Stimulated activated CD8-positive, alpha-beta memory T cell treated with anti-CD3 and anti-CD28 coated beads, Interleukin-7, amount 100 ng/mL, for 1 hour (primary cell): ENCODE measurements at places on chromosomes 6 and 20.

DNA sequence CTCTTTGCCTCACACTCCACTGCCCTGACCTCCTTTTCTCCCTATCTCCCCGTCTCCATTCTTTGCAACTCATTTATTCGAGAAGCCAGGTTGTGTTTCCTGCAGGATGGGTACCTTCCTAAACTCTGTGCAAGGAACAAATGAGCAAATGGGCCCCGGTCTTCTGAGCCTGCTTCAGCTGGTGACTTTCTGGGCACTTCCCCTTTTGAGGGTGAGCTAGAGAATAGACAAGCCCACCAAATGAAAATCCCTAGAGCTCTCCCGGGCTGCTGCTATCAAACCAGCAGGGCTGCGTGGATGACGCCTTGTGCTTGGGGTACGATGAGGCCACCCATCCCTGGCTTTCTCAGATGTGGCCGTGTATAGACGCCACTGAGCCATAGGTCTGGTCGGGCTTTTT lies 91.0 kb upstream of the FOXA2 start:
- no peak for DNase-seq

DNA sequence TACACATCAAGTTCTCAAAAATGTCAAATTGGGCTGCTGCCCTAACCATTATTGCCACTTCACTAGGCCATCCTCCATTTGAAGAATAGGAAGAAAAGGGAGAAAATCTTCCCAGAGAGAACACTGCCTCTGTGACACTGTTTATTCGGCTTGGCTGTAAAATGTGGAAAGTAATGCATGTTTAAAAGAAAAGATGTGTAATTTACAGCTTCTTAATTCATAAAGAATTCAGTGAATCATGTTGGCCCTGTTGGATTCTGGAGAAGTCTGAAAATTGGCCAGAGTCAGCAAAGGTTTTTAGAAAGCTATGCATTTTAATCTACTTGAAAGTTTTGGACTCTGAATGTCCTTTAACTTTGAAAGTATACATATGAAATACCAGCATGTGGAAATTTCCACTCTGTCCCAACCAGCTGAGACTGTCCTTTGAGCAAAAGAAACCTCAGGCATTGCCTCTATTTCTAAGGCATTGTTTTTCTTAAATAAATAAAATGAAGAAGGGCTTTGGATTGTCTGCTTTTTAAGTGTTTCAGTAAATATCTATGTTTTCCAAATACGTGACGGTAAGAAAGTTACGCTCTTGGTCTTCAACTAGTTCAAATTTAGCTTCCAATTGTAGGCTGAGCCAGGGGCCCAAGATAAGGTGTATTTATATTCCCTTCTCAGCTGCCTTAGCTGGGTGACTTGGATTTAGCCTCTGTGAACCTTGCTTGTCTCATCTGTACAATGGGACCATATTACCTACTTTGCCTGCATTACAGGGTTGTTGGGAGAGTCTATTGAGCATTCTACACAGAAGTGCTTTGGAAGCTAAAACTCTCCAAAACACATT lies 222.2 kb downstream of the UST start:
- DNase-seq = no peak

GRCh38 chr20:43514648-43514999 lies 7.1 kb downstream of the L3MBTL1 start:
- DNase-seq = no peak

GRCh38 chr6:157133856-157134255 lies 189.5 kb downstream of the TMEM242 start:
- DNase-seq = no peak

GRCh38 chr6:36574679-36575078 lies 19.5 kb upstream of the SRSF3 start:
- no peak for DNase-seq

DNA sequence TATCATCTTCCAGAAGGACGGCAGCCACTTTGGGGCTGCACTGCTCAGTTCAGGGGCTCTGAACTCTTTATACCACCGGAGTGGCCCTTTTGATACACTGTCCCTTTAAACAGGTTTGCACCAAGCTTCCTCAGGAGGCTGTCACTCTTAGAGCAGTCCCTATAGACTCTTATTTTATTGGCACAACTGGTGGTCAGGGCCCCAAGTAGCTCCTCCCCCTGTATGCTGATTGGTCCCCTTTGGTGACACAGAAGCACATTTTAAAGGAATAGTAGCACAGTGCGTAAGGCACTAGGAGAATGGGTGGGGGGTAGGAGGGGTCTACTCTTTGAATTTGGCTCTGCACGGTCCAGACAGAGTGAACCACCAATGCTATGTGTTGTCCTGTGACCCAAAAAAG lies 122.6 kb upstream of the MLN start:
- DNase-seq = no peak

- DNase-seq = no peak
These were observed 1291.1 kb upstream of the MAP3K7 start for GRCh38 chr6:91877994-91878393.

DNA sequence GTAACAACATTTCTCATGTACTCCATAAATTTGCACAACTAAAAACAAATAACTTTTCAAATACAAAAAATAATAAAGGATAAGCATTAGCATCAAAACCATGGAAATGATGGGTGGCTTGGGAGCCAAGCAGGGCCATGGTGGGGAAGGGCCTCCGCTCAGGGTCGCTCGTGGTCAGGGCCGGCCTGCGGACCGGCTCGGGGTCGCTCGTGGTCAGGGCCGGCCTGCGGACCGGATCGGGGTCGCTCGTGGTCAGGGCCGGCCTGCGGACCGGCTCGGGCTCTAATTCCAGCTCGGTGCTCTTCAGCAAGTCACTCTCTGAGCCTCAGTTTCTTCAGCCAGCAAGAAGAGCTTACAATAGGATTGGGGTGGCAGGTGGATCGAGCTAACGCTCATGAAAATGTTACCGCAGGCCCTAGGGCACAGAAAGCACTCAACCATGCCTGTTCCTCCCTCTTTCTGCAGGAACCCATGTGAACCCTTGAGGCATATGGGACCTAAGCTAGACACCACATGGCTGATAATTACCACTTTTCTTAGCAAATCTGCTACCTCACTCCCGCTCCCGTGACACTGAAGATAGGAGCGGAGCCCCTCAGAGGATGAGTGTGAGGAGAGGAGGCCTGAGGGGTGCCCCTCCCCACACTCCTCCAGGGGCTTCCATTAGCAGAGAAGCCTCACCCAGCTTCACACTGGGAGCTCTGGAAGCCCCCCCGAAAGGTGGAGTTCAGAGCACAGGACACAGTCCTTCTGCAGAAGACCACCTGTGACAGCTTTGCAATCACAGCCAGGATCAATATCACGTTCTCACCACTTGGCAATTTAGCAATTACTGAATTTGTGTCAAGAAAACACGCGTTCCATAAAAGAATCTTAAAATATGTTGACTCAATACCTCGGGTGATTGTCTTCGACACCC lies 103.0 kb downstream of the PSMB1 start:
- DNase-seq = no peak

GRCh38 chr20:48260129-48260756 lies 475.0 kb upstream of the SULF2 start:
- no peak for DNase-seq

DNA sequence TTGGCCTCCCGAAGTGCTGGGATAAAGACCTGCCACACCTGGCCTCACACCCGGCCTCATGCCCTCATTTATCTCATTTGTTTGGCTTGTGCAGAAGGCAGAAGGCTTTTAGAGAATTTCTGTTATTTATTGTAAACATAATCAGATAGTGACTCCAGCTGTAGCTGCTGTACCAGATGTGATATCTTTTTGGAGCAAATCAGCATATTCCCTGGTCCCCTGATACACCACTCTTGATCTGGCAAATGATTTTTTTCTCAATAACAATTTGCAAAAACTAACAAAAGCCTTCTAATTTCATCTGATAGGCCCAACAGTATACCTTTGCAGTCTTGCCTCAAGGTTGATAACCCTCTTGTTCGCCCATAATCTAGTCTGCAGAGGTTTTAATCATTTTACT lies 26.5 kb upstream of the TULP1 start:
- DNase-seq = no peak

DNA sequence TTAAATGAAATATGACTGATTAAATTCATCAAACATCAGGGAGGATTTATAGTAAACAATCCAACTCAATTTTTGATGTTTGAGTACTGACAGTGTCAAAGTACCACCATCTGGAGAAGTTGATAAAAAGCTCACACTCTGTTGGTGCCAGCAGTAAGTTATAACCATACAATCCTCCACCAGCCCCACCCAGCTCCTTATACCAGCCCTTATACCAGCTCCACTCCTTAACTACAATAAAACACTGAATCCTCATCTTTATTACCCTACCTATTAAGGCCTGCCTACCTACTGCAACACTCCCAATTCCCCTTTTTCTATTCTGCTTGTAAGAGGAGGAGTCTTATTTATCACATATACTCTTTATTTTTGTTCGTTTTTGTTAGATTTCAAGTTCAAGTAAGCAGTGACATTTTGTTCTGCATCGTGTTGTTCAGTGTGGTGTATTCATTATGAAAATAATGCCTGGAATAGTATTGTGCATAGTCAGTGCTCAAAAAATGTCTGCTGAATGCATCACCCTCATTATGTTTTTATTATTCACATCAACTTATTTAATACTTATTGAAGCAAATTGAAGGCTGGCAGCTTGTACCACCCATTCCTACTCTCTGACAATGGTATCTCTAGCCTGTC lies 954.7 kb upstream of the ADGRB3 start:
- DNase-seq = no peak

DNA sequence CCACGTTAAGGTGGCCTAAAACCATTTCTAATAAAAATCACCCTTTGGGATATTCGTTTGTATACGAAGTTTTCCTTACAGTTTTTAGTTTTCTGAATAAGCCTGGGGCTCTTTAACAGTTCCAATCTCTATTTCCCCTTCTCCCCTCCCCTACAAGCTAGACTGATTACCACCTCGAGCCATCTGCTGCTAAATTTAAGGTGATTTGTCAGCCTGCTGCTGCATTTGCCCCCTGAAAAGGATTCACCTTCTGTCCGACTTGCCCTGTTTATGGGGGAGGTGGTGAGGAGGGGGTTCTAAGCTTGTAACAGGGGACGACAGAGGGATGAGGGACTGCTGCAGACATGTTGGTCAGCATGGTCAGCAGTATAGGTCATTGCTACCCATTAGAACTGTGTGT lies 146.3 kb downstream of the JARID2 start:
- DNase-seq = no peak

- no peak for DNase-seq
These were observed 24.3 kb upstream of the GPR63 start for GRCh38 chr6:96861588-96861987.

GRCh38 chr20:35276408-35276807 lies 1.5 kb downstream of the MMP24OS start:
- DNase-seq = no peak

DNA sequence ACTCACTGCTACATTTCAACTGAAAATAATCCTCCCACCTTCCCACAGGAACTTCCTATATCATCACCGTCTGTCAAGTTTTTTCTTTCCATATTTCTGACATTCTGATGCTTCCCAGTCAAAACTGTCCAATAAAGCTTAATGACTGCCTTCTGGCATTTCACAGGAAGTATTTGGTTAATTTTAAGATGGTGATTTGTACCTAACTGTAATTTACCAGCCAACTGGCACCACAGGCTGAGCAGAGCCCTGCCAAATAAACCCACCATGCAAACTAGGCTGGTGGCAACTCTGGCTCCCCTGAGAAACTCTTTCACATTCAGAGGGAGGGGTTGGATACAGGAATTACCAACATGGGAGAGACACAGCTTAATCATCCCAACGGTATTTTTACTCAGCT lies 50.0 kb downstream of the KLHL32 start:
- no peak for DNase-seq

- no peak for DNase-seq
These were observed 6.8 kb upstream of the ARMC2 start for GRCh38 chr6:108841377-108841855.

- DNase-seq = no peak
These were observed 30.2 kb downstream of the CHRNA4 start for GRCh38 chr20:63330940-63331339.

GRCh38 chr20:59006167-59006863 lies 739 bp downstream of the CTSZ start:
- no peak for DNase-seq

- DNase-seq = no peak
These were observed 23.2 kb upstream of the LMBRD1 start for GRCh38 chr6:69820018-69820417.

GRCh38 chr20:33606118-33606771 lies 55.9 kb upstream of the C20orf144 start:
- DNase-seq = no peak

DNA sequence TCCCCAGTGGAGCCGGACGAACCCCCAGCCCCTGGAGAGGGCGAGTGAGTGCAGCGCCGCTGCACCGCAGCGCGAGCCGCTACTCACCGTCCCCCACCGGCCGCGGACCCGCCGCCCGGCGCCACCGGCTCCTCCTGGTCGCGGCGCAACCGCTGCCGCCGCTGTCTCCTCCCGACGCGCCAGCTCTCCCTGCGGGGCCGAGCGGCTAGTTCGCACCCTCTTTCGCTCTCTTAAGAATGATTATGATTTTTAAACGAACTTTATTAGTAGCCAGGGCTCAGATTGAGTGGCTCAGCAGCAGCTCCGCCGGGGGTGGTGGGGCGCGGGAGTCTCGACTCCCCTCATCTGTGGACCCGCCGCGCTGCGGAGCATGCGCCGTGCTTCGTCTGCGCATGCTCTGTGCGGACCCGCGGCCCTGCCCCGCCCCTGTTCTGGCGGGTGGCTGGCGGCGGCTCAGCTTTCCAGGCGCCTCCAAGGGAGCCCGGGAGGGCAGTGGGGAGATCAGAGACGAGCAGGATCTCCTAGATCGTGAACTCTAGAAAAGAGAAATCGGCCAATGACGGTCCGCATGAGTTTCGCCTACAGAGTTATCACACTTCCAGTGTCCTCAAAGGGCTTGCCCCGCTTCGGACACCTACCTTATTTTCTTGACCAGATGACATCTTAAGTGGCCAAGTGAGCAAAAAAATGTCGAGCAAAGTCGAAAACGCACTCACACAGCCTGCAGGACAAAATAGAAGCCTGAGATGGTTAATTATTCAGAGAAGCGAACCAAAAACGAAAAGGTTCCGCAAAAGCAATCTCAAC lies at the start of gene RAB23:
RAB23 (minus strand) TSS at position 372 of the 807 bp plus-strand sequence. CDS start 11,927 bp downstream, outside the sequence.
- DNase-seq = peak; percentile 67

- DNase-seq = no peak
These were observed 13.6 kb downstream of the POU3F2 start for GRCh38 chr6:98847779-98848538.

DNA sequence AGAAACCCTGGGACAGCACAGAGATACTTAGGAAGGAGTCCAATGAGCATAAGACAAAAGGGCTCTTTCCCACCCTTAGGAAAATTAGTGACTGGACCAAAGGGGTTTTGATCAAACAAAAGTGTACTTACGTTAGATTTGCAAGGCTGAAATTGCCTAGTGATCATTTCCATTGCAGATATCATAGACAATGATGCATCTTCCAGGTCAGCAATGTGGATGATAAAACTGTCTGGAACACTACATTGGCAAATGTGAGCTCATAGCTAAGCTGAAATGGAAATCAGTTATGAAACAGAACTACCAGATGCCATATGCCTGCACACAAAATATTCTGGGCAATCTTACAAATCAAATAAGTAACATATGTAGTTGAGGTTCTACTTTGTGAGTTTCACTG lies 34.0 kb downstream of the LY86 start:
- no peak for DNase-seq

DNA sequence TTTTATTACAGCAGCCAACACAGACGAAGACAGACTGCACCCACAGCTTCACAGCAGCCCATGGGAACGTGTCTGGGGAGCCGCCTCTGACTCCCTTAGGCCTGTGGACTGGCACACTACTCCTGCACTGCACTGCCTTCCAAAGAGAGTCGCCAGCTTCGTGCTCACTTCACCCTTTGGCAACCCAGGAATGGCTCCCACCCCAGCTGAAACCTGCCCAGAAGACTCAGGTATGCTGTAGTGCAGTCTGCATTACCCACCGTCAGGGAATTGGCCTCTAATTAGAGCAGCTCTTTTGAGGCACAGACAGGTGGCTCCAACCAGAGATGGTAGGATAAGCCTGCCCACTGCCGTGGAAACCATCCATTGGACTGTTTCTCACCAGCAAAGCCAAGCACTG lies 39.9 kb upstream of the FRMD1 start:
- no peak for DNase-seq
